ENCODE measurements at places on chromosomes 7 and 10.
A peak's percentile ranks its signal among the peaks of the same experiment; 100 is the strongest.

GRCh38 chr10:1643161-1643907 lies 94.0 kb downstream of the ADARB2 start:
- no peak for DNase-seq

- DNase-seq: no peak
Observed at GRCh38 chr10:124339119-124340032, 79.3 kb downstream of the OAT start.

DNA sequence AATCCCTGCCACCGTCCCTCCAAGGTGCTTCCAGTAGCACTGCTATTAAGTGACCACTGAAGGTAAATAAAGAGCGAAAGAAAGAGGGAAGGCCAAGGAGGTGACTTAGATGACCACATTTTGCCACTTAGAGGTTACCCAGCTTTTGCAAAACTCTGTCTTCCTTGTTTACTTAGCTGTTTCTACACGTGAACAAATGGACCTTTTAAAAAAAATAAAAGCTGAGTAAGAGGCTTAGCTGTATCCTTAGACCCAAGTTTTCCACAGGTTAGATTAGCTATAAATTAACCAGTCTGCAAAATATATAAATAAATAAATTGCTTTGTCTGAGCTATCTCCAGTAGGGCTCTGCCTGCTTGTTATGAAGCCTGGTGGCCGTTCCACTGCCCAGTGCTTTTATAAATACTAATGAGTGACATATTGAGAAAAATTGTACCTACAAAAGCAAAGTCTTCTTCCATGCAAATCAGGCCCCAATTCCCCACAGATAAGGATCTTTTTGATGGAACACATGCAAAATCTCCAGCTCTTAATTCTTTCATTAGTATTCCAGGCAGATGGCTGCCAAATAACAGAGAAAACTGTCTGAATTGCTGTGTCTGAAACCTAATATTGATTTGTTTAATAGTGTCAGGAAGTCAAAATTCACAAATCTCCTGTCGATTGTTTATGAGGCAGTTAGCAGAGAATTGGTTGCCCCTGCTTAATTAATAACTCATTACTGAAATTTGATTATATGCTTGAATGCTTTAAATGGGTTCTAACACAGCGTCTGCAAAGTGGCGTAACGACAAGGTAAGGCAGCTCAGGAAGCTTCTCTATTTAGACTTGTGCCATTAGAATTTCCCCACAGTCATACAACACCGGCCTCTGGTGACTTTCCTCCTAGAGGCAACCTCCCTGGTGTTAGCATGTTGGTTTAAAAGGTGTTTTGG lies 176.7 kb downstream of the EMX2 start:
- DNase-seq: no peak

- no peak for DNase-seq
Observed at GRCh38 chr10:122774231-122774630, 71.4 kb downstream of the CUZD1 start.

GRCh38 chr7:137958470-137959431 lies 43.1 kb downstream of the CREB3L2 start:
- DNase-seq: peak; percentile 33

DNA sequence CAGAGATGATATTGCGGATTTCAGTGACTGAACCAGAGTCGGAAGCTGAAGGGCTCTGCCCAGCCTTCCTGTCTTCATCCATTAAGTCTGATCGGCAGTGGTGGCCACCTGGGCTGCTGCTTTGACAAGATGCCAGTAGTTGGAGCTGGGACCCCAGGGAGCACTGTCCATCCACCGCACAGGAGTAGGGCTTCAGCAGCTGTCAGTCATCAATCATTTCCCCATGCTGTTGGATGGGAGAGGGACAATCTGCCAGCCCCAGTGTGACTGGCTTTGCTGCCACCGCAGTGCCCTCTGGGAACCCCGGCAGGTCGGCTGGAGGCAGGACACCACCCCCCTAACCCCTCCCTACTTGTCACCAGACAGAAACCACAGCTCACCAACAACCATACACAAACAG lies 23.0 kb upstream of the GPR146 start:
- no peak for DNase-seq

DNA sequence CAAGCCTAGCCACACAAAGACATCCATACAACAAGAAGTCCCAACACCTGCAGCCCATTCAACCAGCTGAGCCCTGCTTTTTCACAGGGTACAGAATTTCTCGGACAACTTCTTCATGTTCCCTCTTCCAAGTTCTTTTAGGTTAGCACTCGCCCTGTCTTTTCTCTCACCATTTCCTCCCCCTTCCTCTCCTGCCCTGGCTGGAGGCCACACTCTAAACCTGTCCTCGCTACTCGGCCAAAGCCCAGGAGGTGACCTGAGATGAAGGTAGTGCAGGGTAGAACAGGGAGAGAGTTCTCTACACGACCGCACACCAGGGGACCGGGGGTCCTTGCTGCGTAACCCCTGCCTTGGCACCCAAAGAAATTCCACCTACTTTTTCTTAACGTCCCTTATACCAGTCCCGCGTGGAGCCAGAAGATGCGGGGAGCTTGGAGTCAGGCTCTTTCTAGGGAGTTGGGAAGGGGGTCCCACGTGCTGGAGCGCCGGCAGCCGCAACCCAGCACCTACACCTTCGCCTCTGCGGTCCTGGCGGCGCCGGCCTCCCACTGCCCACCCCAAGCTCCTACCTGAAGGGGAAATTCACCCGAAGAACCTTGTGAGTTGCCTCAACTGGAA lies 16.0 kb upstream of the DLX6 start:
- DNase-seq: no peak

GRCh38 chr10:644076-644942 lies 45.2 kb downstream of the DIP2C start:
- DNase-seq: no peak

GRCh38 chr7:110371709-110372108 lies 719.2 kb upstream of the LRRN3 start:
- no peak for DNase-seq

- no peak for DNase-seq
Observed at GRCh38 chr7:96090756-96091155, 231.1 kb downstream of the SLC25A13 start.

- no peak for DNase-seq
Observed at GRCh38 chr10:74891053-74891452, 64.7 kb downstream of the KAT6B start.

GRCh38 chr7:81218480-81219106 lies 299.7 kb upstream of the SEMA3C start:
- no peak for DNase-seq

- DNase-seq: no peak
Observed at GRCh38 chr7:100077205-100077604, 4.3 kb downstream of the ZNF3 start.

GRCh38 chr7:89232-90019 lies 102.9 kb upstream of the FAM20C start:
- peak; percentile 41 for DNase-seq

- DNase-seq: no peak
Observed at GRCh38 chr10:34157501-34157900, 657.6 kb downstream of the PARD3 start.

DNA sequence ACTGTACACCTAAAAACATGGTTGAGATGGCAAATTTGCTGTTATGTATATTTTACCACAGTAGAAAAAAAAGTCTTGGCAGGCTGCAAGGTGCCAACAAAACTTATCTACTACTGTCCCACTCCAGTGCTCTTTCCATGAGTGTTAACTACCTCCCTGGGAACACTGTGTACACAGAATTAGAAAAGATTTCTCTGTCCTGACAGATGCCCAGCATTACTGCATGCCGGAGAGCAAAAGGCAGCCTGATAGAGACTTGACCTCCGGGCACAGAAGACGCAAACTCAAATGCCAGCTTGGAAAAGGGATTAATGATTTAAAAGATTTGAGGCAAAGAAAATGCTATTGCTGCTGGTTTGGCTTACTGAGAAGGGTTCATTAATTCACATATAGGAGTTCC lies 228.8 kb downstream of the TMEM178B start:
- no peak for DNase-seq

- DNase-seq: no peak
Observed at GRCh38 chr7:102996957-102997356, 77.6 kb downstream of the FBXL13 start.

- no peak for DNase-seq
Observed at GRCh38 chr10:70053218-70053840, 683 bp downstream of the MACROH2A2 start.

DNA sequence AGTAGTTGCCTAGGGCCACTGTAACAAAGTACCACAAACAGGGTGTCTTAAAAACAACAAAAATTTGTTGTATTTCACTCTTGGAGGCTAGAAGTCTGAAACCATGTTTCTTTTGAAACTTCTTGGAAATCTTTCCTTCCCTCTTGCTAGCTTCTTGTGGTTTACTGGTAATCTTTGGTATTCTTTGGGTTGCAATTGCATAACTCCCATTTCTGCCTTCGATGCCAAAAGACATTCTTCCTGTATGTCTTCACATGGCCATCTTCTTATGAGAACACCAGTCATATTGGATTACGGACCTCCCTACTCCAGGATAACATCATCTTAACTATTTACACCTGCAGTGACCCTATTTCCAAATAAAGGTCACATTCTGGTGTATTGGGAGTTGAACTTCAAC lies 357.4 kb downstream of the PPP1R3A start:
- peak; percentile 57 for DNase-seq

GRCh38 chr10:116044801-116045248 lies 228.2 kb downstream of the GFRA1 start:
- no peak for DNase-seq

GRCh38 chr10:133187091-133187905 lies 27.3 kb downstream of the KNDC1 start:
- no peak for DNase-seq

DNA sequence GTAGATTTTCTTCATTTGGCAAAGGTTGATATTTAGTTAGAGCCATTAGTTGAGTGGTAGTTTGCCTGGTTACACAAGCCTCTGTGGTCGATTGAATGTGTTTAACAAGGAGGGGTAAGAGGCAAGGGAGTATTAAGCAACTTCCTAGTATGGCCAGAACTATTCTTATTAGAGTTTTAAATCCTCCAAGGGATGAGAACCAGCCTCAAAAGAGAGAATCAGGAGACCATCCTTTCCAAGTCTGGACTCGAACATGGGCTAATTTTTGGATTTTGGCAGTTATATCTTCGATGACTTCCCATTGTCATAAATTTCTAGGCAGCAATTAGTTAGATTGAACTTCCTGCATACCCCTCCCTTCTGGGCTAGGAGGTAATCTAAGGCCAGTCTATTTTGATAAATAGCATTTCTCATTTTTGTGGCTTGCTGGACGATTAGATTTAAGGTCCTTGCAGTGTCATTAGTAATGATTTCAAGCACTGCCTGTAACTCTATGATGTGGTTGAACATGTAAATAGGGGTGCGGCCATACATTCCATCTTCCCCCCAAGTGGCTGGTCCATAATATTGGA lies 219.5 kb upstream of the KCND2 start:
- DNase-seq: peak; percentile 84

DNA sequence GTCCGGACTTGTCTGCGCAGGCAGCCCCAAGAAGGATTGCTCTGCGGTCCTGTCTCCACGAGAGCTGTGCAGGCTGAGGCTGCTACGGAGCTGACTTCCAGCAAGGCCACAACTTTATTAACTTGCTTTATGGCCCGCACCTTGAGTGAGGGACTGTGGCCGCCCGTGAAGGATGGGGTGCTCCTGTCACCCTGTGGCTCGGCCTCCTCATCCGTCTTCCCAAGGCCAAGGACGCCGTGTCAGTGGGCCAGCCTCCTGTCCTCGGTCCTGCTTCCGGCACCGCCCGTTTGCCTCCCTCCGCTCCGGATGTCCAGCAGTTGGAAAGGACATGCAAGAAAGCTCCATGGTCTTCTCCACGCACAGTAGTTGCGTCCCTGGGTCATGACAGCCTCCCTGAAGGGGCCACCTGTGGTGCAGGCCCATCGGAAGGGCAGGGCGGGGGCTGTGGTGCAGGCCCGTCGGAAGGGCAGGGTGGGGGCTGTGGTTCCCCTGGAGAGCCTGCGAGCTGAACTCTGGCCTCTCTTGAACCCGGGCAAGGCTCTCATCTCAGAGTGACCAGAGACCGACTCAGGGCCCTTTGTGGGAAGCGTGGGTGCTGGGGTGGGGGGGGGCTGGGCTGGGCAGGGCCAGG lies 87.1 kb downstream of the NKX6-2 start:
- no peak for DNase-seq

- DNase-seq: no peak
Observed at GRCh38 chr10:15844517-15844916, 15.8 kb downstream of the MINDY3 start.

- no peak for DNase-seq
Observed at GRCh38 chr7:46930366-46930765, 651.5 kb downstream of the TNS3 start.

DNA sequence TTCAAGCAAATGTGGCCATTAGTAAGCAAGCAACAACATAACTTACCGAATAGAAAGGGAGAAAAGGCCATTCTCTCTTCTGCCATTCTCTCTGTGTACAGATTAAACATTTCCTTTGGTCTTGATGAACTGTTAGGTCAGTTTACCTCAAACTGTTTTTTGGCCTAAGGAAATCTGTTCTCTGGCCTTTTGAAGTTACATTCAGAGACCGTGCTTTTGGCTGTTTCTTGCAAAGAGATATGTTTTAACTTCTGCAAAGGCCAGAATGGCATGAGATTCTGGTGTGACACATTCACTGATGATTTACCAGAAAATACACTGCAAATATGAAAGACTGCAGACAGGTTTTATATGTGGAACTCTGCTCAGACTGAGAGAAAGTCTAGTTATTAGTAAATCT lies 22.2 kb downstream of the AHR start:
- no peak for DNase-seq

DNA sequence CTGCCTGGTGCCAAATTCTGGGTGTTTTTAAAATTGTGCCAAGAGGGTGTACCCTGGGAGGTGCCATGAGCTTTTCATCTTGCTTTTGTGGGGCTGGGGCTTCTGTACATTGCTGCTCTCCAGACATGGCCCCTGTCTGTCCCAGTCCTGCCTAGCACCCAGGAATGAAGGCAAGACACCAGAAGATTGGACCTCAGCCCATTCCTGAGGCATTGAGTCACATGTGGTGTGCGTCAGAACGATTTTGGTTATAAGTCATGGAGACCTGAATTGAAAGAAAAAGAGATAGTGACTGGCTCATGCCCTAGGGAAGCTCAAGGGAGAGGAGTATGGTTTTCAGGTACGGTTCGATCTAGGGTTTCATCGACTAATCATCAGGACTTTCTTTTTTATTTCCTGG lies 493.2 kb downstream of the TYW1 start:
- no peak for DNase-seq

All from GF-D8 (cell line).